ENCODE measurements at places on chromosomes 2 and 18.

DNA sequence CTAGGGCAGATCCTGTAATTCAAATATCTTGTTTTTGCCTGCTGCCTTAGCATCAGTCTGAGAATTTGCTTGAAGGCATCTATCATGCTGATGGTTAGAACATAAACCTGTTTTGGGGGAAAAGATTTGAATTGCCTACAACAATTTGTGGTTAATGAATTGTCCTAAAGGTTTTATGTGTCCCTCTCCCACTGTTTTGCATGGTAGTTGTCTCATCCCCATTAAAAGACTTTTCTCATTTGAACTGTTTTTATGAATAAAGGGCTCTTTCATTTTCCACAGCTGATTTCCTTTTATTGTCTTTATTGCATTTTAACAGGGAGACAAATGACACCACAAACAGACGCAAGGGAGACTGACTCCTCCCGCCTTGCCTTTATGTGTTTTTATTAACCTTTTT is 275.6 kb downstream of the PIK3C3 start:
- no peak for DNase-seq

GRCh38 chr2:64331114-64331645 is 122.8 kb upstream of the LGALSL start:
- DNase-seq: no peak

- no peak for DNase-seq
Observed at GRCh38 chr18:34862561-34862960, 152.5 kb downstream of the DTNA start.

GRCh38 chr2:42918671-42919318 is 126.4 kb upstream of the HAAO start:
- no peak for DNase-seq

DNA sequence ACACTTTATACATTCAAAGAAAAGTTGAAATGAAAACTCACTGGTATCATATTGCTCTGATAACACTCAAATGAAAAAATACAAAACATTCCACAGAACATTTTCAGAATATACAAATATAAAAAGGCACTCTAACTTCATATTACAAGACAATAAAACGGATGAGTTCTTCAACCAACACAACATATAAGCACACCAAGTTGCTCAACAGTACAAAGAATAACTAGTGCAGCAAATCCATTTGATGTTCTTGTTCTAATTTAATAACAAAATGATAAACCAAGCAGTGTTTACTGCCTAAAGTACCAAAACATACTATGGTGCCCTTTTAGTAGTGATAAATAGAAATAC is 60.8 kb upstream of the PGAP1 start:
- no peak for DNase-seq

GRCh38 chr18:60329131-60329530 is 43.4 kb downstream of the MC4R start:
- DNase-seq: no peak

GRCh38 chr2:43347746-43348145 is 121.3 kb upstream of the ZFP36L2 start:
- no peak for DNase-seq

DNA sequence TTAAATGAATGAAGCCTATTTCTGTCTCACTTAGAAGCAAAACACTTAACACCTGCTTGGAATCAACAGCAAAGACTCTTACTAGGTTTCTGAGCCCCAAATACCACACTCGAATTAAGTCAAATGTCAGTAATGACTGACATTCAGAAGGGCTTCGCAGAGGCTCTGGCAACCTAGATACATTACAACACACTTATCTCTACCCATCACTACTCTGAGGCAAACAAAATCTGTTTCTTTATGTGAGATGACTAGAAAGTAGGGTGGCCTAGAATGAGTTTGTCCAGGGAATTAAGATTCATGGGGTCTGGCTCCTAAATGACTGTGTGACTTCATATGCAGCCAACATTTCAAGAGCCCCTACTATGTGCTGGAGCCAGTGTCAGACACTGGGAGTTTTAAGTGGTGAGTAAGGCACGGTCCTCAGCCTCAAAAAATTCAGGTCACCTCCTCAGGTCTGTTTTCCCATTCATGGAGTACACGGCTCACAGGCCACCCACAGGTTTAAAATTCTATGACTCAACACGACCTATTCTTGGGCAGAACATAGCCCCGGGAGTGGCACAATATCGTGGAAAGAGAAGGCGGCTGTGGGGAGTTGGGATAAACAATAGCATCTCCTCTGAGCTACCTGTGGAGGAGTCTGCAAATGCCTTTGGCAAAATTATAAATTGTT is 150.3 kb upstream of the ZFP36L2 start:
- no peak for DNase-seq

GRCh38 chr18:48440924-48441323 is 31.7 kb upstream of the ZBTB7C start:
- no peak for DNase-seq

DNA sequence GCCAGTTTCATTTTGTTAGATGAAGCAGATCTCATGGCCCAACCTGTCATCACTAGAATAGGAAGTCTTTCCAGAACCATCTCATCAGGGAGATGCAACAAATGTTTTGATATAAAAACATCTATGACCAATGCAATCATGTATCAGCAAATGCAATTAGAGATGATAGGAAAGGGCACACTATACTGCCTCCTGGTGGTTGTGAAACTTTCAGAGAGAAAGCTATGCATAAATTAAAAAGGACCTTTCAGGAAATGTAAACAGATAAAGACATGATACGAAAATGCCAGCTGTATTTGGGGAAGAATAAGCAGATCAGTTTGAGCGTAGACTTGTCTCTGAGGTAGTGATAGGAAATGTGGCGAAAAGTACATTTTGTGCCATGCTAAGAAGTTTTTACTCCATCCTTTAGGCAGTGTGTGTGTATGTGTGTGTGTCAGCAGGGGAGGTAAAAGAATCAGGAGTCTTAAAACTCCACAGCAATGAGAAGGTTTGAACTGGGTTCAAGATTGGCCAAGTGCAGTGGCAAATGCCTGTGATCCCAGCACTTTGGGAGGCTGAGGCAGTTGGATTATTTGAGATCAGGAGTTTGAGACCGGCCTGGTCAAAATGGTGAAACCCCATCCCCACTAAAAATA is 479.3 kb downstream of the CPS1 start:
- DNase-seq: no peak

Measured in stimulated activated CD8-positive, alpha-beta memory T cell treated with anti-CD3 and anti-CD28 coated beads, Interleukin-4, amount 100 ng/mL, for 24 hours (primary cell).